Glutamatergic neuron (in vitro differentiated cells): ENCODE measurements at places on chromosomes 7 and 10. TPM values are rescaled to one million over a fixed set of nuclear protein-coding genes. Genes with fewer than 3 reads are reported as not detected.

The PDK4 gene
- total RNA-seq = not detected

DNA sequence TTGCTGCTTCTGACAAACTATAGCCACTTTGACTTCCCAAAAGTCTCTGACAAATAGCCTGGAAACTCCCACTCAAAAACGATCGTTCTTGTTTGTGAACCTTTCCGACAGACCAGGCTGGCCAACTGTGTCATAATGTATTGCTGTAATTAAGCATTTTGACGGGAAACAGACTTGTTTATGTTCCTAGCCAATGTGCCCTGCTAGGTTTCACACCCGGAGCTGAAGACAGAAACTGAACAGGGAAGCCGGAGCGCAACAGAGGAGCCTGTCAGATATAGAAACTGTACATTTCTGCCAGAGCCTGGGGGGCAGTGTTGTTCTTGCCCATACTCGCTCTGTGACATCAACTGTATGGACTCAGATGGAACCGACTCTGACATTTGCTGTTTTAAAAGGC lies 55.3 kb upstream of the C7orf33 start:
- H3K4me3 ChIP-seq = no peak overlapping the region
- no peaks in the 10 kb centered on the region for H3K36me3 ChIP-seq
- H3K27me3 ChIP-seq = no peaks in the 10 kb centered on the region
- no peaks in the 10 kb centered on the region for H3K4me1 ChIP-seq
- no peak for DNase-seq

DNA sequence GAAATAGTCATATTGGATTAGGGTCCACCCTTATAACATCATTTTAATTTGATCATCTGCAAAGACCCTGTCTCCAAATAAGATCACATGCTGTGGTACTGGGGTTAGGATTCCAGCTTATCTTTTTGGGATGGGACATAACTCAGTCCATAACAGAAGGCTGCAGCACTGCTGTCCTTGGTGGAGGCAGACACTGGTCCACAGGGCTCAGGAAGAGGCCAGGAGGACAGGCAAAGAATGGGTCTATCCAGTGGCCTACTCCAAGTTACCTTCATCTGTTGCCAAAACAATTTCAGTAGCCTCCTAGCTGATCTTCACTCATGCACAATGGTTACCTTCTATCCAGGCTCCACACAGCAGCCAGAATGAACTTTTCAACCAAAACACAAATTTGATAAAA lies 387.0 kb downstream of the GRID1 start:
- no peak overlapping the region for H3K27ac ChIP-seq
- no peak overlapping the region for H3K4me3 ChIP-seq
- H3K36me3 ChIP-seq = peaks cover 4% of the 10 kb centered on the region
- H3K4me1 ChIP-seq = no peaks in the 10 kb centered on the region
- H3K27me3 ChIP-seq = no peaks in the 10 kb centered on the region

DNA sequence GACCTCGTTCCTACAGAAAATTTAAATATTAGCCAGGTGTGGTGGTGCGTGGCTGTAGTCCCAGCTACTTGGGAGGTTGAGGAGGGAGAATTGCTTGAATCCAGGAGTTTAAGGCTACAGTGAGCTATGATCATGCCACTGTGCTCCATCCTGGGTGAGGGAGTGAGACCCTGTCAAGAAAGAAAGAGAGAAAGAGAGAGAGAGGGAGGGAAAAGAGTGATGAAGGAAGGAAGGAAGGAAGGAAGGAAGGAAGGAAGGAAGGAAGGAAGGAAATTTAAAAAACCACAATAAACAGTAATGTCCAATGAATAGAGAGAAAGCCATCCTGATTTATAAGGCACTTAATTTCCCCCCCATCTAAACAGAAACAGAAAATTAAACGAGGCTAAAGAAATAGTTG lies 9.4 kb downstream of the MYPN start:
- H3K27ac ChIP-seq = no peak overlapping the region
- H3K36me3 ChIP-seq = no peaks in the 10 kb centered on the region
- no peak for DNase-seq
- H3K27me3 ChIP-seq = peaks cover 2% of the 10 kb centered on the region
- no peak overlapping the region for H3K4me3 ChIP-seq
- H3K4me1 ChIP-seq = no peaks in the 10 kb centered on the region

DNA sequence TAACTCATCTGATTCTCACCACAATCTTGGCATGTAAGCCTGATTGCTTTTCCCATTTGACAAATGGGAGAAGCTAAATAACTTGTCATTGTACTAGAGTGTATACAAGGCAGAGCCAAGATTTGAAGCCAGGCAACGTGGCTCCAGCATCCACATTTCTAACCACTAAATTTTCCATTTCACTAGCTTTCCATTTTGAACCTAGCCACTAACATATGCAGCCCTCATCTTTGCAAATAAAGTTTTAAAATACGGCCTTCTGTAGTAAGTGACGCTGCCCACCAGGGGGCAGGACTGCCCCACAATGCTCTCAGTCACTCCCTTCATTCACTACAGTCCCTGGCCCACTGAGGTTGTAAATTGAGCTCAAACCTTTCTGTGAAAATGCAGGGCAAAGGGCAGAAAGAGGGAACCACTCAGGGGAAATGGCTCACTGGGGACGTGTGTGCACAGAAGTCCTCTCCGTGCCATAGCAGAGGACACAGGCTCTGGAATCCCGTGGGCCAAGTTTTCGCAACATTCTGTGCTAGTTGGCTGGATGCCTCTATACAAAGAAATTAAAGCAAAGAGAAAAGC lies 315.7 kb downstream of the TNS3 start:
- peaks cover 6% of the 10 kb centered on the region for H3K4me1 ChIP-seq
- H3K27ac ChIP-seq = no peak overlapping the region
- DNase-seq = peak; percentile 72
- H3K27me3 ChIP-seq = peaks cover 3% of the 10 kb centered on the region
- no peak overlapping the region for H3K4me3 ChIP-seq

DNA sequence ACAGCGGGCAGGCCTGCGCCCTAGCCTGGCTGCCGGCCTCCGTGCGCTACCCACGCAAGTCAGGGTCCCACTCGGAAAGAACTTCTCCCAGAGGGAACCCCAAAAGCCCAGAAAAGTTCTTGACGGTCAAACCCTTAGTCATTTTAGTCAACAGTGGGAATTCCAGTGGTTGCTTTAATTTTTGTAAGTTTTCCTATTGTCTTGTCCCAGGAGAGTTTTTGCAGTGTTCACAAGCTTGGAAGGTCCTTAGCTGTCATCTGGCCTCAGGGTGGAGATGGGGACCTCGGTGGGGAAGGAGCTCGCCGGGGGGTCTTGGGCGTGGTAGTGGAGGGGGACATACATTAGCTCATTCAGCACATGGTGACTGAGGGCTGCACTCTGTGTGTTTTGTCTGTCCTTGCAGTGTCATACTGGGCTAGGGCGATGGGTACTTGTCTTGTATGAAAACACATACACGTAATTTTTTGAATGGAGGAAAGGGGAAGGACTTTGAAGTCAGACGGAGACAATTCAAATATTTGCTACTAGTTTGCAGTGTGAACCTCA lies 736 bp downstream of the MINDY4 start:
- H3K27ac ChIP-seq = peak overlapping the region; percentile 16
- H3K27me3 ChIP-seq = peaks cover 5% of the 10 kb centered on the region
- DNase-seq = no peak
- peaks cover 3% of the 10 kb centered on the region for H3K4me1 ChIP-seq

The MET gene
- total RNA-seq = 0.56 TPM

DNA sequence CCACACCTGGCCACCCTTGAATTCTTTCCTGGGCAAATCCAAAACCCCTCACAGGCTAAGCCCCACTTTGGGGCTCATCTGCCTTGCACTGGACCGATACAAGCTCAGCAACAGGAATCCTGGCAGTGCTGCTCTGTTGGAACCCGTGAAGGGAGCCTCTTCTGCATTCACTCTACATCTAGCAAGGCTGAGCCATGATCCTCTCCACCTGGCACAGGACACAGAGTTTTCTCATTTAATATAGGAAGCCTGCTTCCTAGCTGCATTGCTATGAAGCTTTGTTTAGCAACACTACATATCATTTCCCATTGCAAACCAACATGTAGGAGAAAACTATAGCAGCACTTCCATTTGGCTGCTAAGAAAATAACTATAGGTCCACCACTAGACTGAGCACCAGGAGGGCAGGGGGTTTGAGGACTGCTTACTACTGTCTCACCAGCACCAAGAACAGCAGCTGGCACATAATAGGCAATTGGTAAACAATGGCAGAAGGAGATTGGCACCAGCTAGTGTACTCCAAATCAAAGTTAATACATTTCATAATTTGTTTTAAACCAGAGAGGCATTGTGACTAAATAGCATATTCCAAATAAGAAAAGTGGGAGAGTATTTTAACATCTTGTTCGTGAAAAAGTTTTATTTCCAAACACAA lies 56.1 kb downstream of the CPVL start:
- peaks cover 21% of the 10 kb centered on the region for H3K4me1 ChIP-seq
- peaks cover 2% of the 10 kb centered on the region for H3K27me3 ChIP-seq
- no peak overlapping the region for H3K4me3 ChIP-seq
- H3K36me3 ChIP-seq = no peaks in the 10 kb centered on the region
- peak overlapping the region; percentile 98 for H3K27ac ChIP-seq

The TRIM50 gene
- total RNA-seq = not detected

The INSYN2A gene
- 1.7 TPM for total RNA-seq

The KLLN gene
- total RNA-seq = 0.27 TPM
